ENCODE measurements at places on chromosomes 12 and 14.

DNA sequence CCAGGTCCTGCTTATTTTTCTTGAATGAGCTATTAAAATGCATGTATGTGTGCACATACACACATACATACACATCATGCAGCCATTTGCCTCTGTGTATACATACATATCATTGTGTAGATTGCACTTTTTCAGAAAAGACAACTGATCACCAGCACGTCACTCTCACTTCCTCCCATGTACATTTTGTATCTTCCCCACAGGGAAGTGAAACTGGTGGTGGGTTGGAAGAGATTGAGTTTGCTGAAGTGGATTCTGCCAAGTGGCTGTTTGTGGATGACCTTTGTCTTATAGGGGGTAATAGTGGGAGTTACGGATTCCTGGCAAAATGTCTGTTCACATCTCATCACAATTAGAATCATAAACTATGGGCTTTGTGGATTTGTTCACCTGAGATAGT is 448.6 kb downstream of the RAD51B start:
- DNase-seq: no peak

DNA sequence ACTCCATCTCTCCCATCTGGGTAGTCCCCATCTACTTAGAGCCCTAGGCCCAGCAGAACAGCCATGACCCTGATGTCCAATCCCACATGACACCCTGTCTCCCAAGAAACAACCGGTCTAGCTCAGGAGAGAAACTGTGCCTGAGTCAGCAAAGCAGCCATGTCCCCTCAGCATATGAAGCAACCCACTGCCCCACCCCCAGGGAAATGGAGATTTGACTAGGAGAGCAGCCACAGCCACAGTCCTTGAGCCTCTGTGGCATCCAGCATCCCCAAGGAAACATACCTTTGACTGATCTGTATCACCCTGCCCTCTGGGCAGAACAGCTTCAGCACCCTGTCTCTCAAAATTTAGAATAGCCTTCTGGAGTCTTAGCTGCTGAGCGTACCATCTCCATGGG is 641.9 kb upstream of the FBXO33 start:
- DNase-seq: no peak

- no peak for DNase-seq
Measured at GRCh38 chr12:26130728-26131127, 5.9 kb upstream of the BHLHE41 start.

- no peak for DNase-seq
Measured at GRCh38 chr12:115201966-115202365, 518.0 kb upstream of the TBX3 start.

GRCh38 chr14:36455241-36455627 is 64.8 kb downstream of the NKX2-1 start:
- no peak for DNase-seq

DNA sequence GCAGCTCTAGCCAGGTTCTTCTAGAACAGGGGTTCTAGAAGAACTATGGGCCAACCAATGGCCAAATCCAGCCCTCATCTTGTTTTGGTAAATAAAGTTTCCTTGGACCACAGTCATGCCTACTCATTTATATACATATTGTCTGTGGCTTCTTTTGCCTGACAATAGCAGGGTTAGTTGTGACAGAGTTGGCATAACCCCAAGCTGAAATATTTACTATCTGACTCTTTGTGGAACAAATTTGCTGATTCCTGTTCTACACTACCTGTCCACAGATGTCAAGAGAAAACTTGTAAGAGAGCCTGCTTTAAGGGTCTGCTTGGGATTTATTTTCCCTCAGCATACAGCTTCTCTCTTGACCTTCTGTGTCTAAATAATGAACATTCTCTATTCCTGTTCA is 289.0 kb downstream of the KSR2 start:
- no peak for DNase-seq

- no peak for DNase-seq
Measured at GRCh38 chr14:88825503-88825902, 1.1 kb downstream of the TTC8 start.

DNA sequence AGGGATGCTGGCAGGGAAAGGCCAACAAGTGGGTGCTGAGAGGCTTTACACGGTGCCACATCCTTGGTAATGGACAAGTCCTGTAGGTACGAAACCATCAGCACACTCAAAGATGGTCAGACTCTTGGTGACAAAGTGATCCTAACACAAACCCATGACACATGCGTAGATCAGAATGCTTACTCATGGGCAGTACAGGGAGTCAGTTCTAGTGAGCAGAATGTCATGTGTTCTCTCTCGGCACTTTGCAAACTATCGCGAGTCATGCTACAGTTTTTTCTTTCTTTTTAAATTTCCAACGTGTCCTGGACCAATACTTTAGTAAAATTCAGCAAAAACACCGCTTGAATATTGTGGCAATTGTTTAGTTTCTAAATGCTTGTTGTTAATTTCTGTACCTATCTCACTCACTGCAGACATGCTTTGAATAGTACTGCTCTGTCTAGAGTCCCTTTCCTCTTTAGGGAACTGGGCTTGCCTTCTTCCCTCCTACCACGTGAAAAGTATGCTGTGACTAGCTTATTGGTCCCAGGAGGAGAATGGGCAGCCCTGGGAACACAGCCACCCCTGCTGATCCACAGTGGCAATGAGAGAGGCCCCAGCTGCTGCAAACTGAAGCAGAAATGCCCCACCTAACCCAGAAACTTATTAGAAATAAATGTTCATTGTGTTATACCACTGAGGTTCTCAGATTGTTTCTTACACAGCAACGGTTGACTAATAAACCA is 62.4 kb downstream of the UBR7 start:
- no peak for DNase-seq

- DNase-seq: no peak
Measured at GRCh38 chr12:24661657-24662096, 287.2 kb downstream of the BCAT1 start.

GRCh38 chr14:104400355-104400754 is 179.2 kb upstream of the C14orf180 start:
- DNase-seq: no peak

Data from stimulated activated CD4-positive, alpha-beta T cell treated with anti-CD3 and anti-CD28 coated beads, Interleukin-2, amount 100 ng/mL, for 24 hours (primary cell).